AG09319 (cell line): ENCODE measurements at places on chromosomes 12 and 14.

DNA sequence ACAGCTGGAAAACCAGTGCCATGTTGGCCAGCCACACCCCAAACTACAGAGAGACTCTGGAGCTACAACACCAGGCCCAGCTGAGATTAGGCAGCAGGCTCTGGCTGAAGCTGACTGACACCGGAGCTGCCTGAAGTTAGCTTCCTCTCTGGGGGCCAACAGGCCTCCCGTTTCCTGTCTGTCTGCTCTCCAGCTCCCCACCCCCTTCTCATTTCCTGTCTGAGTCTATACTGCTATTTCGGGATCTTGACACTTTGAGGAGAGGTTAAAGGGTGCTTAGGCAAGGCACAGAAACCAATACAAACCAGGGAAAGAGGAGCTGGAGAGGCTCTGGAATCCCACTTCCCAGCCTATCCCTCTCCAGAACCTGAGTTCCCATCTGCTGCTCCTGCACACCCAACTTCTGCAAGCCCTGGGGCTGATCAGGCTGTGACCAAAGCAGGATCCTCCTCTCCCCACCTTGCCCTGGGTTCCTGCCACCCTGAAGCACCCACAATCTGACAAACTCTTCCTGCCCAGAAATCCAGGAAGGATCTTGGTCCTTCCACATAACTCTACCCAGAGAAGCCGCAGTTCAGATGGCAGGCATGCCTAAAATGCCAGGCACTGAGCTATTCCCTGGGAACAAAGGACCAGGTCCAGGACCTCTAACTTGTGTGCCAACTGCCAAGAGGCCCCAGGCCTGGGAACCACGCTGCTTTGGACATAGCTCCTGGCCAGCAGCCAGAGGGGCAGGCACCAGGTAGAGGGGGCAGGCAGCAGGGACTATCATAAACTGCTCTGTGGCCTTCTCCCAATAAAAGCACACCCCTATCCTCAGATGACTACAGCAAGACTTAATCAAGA lies 39.9 kb downstream of the PRPF40B start:
- peak; percentile 41 for DNase-seq

- peak; percentile 40 for DNase-seq
Observed at GRCh38 chr14:23478109-23478759, 8.7 kb downstream of the NGDN start.

GRCh38 chr12:2593045-2593444 lies 201.7 kb upstream of the FKBP4 start:
- no peak for DNase-seq

DNA sequence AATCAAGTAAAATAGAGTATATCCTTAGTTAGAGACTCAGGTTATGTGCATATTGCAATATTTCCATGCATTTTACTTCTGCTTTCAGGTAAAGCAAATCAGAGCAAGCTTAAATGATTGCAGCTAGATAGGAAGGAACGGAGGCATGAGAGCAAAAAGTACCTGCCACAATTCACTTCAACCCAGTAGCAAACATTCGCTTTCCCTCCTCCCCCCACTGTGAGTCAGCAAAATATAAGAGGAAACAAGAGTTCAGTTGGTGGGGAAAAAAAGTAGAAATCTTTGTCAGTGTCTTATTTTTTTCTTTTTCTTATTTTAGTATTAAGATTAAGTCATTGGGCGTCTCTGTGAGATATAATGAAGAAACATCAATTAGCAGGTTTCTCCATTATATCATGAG lies 475.4 kb downstream of the NPAS3 start:
- DNase-seq: no peak

DNA sequence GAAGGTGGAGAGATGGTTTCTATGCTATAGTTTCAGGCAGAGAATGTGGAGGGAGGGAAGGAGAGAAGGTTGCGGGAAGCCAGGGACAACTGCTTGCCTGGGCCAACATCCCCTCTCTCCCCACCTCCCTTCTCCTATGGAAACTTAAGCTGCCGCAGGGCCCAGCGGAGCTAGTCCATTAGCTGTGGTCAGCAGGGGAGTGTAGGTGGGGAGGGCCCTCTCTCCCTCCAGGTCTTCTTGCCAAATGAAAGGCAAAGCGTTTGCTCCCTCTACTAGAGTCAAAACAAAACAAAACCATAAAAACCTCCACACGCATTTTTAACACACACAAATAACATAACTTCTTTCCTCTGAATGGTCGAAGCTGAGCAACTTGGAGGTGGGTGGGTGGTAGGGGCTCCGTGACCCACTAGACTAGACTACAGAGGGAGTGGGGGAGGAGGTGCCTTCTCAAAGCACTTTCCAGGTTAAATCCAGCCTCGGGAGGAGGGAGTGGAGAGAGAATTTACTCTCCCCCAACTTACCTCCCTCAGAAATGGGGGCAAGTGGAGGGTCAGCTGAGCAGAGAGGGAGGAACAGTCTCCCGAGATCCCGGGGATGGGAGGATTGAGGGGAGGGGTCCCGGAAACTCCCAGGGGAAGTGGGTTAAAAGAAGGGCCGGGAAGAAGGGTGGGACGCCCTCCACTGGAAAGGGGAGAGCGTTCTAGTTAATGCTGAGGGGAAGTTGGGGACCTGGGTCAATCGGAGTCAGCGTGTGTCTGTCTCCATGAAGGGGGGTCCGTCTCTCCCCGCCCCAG lies 4.6 kb upstream of the CACNB3 start:
- DNase-seq: no peak

DNA sequence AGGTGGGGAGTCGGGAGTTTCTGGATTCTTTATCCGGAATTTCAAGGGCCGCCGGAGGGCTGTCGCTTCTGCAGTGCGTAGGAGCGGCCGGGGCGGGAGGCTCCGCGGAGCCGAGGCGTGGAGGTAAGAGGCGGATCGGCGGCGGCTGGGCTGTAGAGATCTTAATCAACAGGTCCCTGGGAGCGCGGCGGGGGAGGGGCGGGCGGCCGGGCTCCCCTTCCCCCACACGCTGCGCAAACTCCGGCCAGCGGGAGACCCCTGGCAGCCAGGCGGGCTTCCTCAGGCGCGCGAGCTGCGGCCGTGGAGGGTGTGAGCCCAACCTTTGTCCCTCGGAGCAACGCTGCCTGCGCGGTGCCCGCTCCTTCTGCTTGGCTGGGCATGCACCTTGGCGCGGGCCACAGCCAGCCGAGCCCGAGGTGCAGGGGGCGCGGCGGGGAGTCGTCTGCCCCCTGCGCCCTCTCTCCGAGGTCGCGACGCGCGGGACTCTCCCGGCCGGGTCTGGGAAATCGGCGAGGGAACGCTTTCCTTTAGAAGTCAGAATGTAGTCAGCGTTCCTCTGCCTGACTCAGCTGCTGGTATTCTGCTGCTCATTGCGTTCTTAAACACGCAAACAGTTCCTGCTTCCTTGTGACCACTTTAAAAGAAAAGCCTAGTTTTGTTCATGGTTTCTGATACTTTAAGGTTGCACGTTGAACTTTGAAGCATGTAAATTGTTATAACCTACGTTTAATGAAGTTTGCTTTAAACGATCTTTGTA lies at the start of gene PALS1:
TSS of gene PALS1 (plus strand) at position 25 of the 757 bp plus-strand sequence. CDS start 37,736 bp downstream, outside the sequence.
- peak; percentile 47 for DNase-seq

DNA sequence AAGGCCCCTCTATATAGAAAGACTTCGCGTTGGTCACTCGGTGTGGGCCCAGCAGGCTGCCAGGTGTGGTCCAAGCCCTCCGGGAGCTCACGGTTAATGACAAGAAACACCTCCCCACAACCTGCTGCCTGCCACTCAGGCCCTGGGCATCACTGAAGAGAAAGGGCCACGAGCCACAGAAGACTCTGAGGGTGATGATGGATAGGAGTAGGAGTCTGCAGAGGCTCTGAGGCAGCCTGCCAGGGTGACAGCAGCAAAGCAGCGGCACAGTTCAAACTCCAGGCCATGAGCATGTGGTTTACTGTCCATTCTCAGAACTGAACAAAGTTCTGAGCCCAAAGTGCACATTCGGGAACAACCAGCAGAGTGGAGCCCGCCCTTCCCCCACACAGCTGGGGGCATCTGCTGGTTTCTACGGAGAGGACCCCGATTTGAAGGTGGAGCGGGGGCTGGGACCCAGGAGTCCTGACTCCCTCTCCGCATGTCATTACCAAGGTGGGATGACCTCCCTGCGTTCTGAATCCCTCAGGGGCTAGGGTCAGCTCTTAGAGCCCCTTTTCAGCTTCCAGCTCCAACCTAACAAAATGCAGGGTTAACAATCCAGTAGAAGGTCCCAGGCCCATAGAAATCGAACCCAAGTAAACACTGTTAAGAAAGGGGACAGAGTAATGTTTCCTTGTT lies 65.8 kb downstream of the VWF start:
- DNase-seq: no peak

- no peak for DNase-seq
Observed at GRCh38 chr14:102071283-102071998, 15.4 kb downstream of the HSP90AA1 start.

GRCh38 chr12:94684416-94685142 lies 34.2 kb upstream of the TMCC3 start:
- no peak for DNase-seq

DNA sequence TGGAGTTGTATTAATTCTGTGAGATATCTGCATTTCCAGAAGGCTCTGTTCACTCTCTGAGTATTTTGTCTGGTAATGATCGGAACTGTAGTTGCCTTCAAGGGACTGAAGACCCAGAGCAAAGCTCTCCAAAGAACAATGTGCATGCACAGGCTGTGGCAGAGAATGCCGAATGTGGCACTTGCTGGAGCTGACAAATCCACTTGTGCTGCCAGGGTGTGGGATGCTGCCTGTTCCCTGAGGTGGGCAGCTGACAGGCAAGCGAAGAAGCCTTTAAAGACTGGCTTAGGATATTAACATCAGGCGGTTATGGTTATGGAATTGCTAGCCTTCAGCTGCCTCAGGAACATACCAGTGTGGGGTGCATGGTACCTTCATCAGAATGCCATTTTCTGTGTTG lies 419.9 kb upstream of the ATP2B1 start:
- DNase-seq: no peak

- DNase-seq: no peak
Observed at GRCh38 chr12:32896432-32897280, at the start of gene PKP2. PKP2 (minus strand) TSS chr12:32896777; CDS start chr12:32896731, 46 bp downstream.

- no peak for DNase-seq
Observed at GRCh38 chr12:105783983-105784947, 354.5 kb downstream of the NUAK1 start.

- DNase-seq: no peak
Observed at GRCh38 chr14:37078131-37078530, 94.3 kb downstream of the SLC25A21 start.

DNA sequence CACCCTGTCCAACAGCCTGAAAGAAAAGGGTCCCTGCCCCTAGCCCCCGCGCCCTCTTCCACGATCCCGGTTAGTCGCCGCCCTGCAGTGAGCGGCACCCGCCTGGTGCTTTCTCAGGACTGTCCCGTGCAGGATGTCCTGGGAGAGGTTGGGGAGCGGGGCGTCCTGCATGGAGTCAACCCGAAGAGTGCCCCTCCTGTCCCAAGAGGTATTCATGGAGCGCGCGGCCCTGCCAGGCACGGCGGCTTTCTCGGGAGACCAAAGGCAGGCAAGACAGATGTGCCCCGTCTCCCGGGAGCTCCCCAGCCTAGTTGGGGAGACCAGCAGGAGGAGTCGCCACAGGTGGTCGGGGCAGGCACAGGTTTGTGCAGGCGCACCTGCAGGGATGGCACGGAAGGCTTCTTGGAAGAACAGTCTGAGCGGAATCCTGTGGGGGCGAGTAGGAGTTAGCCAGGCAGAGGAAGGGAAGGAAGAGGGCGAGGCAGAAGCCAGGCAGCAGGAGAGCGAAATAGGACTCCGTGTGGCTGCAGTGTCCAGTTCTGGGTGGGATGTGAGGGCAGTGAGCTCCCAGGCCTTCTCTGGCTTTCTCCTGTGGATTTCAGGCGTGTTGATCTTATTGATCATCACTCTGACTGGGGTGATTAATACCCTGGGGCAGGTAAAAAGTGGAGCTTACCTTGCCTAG lies 723 bp downstream of the SIVA1 start:
- no peak for DNase-seq

DNA sequence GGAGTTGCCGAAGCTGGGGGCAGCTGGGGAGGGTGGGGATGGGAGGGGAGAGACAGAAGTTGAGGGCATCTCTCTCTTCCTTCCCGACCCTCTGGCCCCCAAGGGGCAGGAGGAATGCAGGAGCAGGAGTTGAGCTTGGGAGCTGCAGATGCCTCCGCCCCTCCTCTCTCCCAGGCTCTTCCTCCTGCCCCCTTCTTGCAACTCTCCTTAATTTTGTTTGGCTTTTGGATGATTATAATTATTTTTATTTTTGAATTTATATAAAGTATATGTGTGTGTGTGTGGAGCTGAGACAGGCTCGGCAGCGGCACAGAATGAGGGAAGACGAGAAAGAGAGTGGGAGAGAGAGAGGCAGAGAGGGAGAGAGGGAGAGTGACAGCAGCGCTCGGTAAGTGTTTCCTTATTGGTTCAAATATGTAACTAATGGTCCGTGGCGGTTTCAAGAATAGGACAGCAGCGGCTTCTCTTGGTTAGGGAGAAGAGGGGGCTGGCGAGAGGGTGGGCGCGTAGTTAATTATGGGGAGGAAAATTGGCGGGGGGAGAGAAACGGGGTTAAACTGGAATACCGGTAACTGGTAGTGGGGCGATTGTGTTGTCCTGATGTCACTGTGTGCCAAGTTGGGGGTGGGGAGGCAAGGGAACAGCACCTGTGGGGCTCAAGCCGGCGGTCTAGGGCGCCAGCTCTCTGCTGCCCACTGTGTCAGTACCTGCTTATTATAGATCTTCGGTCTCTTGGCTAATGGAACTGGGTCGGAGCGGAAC lies 8.4 kb downstream of the HOXC8 start:
- no peak for DNase-seq

- DNase-seq: no peak
Observed at GRCh38 chr12:13099066-13099843, 4.2 kb downstream of the GSG1 start.

- peak; percentile 82 for DNase-seq
Observed at GRCh38 chr14:96145116-96145864, 59.3 kb upstream of the BDKRB2 start.

DNA sequence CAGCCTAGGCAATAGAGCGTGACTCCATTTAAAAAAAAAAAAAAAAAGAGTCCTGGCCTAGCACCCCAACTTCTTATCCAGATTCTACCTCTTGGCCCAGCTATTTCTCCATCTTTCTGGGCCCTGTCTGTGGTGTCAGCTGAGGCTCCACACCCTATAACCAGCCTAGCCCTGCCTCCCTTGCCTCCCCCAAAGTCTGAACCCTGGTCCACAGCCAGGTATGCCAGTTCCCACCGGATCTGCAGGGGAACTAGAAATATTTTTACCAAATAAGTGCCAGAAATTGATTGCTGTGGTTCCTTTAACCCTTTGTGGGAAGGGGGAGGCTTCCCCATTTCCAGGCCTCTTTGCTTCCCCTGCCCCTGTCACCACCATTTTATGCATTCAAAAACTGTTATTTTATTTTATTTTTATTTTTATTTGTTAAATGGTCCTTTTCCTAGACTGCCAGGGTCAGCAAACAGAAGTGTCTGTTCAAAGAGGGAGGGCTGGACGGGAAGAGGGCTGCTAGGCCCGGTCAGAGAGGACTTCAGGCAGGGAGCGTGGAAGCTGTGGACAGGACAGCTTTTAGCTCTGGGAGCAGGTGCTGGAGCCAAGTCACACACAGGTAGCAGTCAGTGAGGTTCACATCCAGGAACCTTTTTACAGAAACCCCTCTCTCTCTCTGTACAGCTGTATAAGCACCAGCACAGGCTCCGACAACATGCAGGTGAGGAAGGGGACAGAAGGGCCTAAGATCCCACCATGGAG lies 23.2 kb downstream of the TTC9 start:
- DNase-seq: no peak
